ENCODE measurements at places on chromosomes 2 and 18.
A peak's percentile ranks its signal among the peaks of the same experiment; 100 is the strongest.

GRCh38 chr2:70921031-70921430 is 14.7 kb upstream of the ATP6V1B1 start:
- DNase-seq: no peak

DNA sequence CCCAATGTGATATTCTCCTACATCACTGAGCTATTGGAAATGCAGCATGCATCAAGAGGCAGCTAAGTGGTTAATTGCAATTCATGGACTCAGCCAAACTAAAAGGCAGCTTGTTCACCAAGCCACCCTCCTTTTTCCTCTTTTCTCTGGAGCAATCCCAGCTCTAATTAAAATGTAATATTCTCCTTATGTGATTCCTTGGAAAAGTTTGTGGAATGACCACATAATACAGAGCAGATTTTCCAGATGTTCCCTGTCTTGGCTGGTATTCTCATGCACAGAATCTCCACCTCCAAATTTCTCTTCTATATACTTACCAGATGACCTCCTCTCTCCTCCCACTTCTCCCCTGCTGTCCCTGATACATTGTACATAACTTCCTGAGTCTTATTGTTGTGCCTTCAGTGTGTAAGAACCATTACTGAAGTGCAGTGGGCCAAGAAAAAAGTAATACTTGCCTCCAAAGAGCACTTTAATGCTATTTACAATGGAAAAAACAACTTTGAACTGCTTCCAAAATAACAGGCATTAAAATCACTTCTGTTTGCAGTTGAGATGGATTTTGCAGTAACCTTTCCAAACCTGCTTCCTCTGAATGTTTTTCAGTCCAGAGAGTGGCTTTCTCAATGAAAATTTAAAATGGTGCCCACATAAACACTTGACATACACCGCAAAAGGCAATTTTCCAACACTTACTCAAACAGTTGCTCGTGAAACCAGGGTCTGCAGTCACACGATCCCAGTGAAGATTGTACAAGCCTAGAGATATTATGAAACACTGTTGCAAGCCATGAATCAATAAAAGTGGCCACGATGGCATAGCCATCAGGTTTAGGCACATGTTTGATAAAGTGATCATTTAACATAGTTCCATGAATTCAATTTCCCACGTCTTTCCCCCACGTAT is 258.0 kb downstream of the MTX2 start:
- no peak for DNase-seq

GRCh38 chr2:61363580-61363979 is 107.3 kb downstream of the USP34 start:
- DNase-seq: no peak

- DNase-seq: no peak
Observed at GRCh38 chr2:238988105-238988504, 140.2 kb downstream of the TWIST2 start.

DNA sequence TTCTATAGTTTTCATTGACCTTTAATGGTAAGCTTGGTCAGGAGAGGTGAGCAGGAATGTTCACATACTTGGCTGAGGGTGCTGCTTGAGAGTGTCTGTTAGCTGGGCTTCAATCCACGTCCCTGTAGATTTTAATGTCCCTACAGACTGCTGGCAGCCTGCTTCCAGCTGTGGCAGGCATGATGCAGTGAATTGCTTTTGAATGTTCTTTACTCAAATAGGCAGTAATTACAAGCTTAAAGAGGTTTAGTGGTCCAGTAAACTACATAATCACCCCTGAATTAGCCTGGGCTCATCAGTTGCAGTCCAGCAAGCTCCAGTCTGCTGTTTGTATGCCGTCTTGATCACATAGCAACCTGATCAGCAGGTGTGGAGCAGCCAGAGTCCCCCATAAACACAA is 102.1 kb downstream of the MEIS1 start:
- DNase-seq: no peak

DNA sequence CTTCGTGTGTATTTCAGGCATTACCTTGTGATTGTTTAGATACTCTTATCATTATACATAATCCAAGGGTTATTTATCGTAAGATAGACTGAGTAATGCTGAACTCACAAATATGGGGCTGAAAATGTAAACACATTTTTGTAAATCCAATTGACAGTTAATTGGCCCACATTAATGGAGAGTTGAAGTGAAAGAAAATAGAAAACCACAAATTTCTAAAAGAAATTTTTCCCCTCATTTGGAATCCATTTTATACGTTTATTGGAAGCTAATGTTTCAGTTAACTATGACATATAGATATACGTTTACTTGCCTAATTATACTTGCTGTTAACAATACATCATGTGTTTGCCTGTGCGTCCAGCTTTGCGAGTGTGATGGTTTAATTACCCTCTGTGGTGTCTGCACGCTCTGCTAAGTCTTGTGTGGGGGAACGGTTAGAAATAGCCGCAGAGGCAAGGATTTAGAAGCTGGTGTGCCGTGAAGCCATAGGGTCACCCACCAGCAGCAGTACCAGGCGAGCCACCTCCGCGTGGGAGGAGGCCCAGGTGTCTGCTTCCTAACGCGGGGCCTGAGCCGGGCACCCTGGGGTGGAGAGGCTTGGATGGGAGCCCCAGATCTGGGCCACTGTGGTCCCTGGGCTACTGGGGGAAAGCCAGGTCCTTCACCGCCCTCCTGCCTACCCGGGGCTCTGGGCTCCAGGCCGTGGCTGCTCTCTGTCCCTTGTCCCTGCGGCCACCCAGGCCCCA is 38.0 kb downstream of the TSHZ1 start:
- no peak for DNase-seq

- no peak for DNase-seq
Observed at GRCh38 chr2:190478572-190479195, 55.8 kb downstream of the NEMP2 start.

DNA sequence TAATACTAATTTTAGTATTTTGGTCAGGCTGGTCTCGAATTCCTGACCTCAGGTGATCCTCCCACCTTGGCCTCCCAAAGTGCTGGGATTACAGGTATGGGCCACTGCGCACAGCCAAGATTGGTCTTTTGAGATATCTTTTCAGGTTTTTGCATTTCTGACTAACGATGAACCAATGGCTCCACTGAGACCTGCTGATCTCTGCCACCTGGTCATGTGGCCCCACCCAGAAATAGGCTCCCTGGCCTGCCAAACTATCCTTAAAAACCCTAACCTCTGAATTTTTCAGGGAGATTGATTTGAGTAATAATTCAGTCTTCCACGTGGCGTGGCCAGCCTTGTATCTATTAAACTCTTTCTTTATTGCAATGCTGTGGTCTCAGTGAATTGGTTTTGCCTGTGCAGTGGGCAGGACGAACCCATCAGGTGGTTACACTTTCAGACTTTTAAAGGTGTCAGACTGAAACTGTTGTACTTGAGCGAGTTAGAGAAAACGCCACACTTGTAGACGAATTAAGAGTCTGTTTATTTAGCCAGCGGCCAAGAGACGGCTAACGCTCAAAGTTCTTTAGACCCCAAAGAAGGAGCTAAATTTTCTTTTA is 85.8 kb upstream of the MSH6 start:
- DNase-seq: no peak

GRCh38 chr2:180707884-180708205 is 272.6 kb upstream of the UBE2E3 start:
- DNase-seq: peak; percentile 77

- no peak for DNase-seq
Observed at GRCh38 chr2:98477036-98477435, 32.4 kb downstream of the INPP4A start.

DNA sequence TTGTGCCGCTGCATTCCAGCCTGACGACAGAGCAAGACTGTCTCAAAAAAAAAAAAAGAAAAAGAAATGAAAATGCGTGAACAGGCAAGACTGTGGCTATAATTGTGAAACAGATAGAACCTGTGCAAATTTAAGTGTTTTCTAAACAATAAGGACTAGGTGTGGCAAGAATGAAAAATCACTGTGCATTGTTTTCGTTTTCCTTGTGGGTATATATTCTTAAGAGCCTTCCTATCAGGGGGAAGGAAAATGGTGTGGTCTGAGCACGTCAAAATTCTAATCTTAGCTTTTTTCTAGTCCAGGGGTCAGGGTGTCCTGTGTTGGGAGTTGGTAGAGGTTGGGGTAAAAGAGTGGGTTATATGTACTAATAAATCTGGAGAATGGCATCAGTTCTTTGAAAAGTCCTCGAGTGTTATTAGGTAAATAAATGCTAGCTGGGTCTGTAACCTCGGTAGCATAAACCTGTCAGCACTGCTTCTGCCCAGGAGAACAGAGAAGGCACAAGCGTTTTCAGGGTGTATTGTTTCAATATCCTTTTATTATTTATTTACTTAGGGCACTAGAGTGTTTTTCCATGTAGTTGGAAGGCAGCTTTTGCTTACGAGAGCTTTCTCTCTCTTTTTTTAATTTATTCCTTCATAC is 11.6 kb downstream of the ATP6V1C2 start:
- DNase-seq: no peak

Data from ACHN (cell line).